ENCODE measurements at places on chromosomes 16 and 17. TPM values are rescaled to one million over a fixed set of nuclear protein-coding genes. Genes with fewer than 3 reads are reported as not detected.

- H3K36me3 ChIP-seq = no peaks in the 10 kb centered on the region
- H3K27ac ChIP-seq = no peak overlapping the region
- DNase-seq = no peak
Observed at GRCh38 chr16:86823125-86823524, 244.8 kb downstream of the FOXL1 start.

DNA sequence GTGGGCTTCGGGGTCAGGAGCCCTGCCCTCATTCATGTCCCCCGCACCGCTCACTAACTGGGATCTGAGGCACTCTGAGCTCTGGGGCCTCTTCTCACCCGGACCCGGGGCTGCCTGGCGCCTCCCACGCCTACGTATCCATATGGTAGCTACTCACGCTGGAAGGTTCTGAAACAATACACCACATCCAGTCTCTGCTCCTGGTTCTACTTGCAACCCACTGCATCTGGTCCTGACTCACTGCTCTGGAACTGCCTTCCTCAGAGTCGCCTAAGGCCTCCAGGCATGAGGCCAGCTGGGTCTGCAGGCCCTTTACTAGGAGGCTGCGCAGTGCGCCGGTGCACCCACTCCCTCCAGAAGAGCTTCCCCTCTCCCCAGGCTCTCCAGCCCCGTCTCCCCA lies 18.1 kb downstream of the USP36 start:
- H3K27me3 ChIP-seq = no peaks in the 10 kb centered on the region
- DNase-seq = no peak
- peaks cover 42% of the 10 kb centered on the region for H3K36me3 ChIP-seq

DNA sequence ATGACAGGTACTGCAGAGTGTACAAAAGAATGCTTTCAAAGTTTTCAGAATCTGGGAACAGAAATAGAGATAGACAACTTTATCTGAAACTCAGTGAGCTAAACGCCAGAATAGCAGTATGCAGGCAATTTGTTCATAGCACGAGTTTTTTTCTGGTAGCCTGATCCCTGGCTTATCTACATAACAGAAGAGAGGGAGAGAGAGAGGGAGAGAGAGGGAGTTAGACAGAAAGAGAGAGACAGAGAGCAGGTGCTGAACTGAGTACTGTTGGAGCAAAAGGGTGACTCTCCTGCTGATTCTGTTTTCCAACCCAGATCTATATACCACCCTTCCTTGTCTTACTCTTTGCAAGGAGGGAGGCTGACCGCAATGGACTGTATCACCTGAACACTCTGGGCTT lies 388.0 kb upstream of the CA10 start:
- H3K4me1 ChIP-seq = no peaks in the 10 kb centered on the region
- H3K27ac ChIP-seq = no peak overlapping the region
- no peak overlapping the region for H3K4me3 ChIP-seq
- H3K36me3 ChIP-seq = no peaks in the 10 kb centered on the region
- no peak for DNase-seq

DNA sequence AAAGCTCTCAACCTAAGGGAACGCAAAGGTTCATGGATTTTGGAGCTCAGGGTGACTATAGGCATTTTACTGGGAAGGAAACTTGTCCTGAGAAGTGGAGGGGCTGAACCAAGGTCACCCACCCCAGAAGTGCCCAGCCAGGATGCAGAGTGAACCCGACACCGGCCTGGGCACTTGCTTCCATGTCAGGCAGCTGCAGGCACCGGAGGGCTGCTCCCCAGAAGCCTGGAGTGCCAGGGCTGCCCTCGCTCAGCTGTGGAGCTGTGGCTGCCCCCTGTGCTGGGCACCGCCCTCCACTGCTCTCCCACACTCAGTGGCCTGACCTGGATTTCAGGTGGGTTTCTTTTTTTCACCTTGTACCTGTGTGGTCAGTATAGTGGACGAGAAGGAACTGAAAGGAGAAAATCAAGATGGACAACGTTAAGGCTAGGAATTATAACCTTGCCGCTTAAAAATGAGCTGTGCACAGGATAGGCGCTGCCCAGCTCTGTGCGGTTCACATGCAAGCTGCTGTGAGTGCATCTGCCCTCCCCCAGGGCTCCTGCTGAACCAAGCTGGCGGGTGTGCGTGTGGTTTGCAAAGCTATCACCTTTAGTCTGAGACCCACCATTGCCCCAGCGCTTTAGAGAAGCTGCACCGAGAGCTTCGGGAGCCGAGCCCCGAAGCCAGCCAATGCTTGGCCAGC lies 2.2 kb downstream of the MAPK8IP3 start:
- H3K27ac ChIP-seq = peak overlapping the region; percentile 53
- no peaks in the 10 kb centered on the region for H3K36me3 ChIP-seq
- H3K4me1 ChIP-seq = peaks cover 23% of the 10 kb centered on the region
- peak overlapping the region; percentile 91 for H3K4me3 ChIP-seq
- no peak for DNase-seq

- H3K27me3 ChIP-seq = no peaks in the 10 kb centered on the region
- H3K36me3 ChIP-seq = peaks cover 4% of the 10 kb centered on the region
- DNase-seq = no peak
- no peak overlapping the region for H3K27ac ChIP-seq
Observed at GRCh38 chr16:3484318-3485096, 10.8 kb downstream of the C16orf90 start.

GRCh38 chr16:69448470-69449193 lies 24.2 kb downstream of the CYB5B start:
- H3K27me3 ChIP-seq = no peaks in the 10 kb centered on the region
- peaks cover 47% of the 10 kb centered on the region for H3K36me3 ChIP-seq
- H3K4me3 ChIP-seq = no peak overlapping the region
- H3K27ac ChIP-seq = no peak overlapping the region
- no peak for DNase-seq
- H3K4me1 ChIP-seq = peaks cover 17% of the 10 kb centered on the region

The KRTAP2-1 gene
- total RNA-seq = not detected

The TMEM238L gene
- not detected for total RNA-seq

The OTOP2 gene
- not detected for total RNA-seq

The MLST8 gene
- 32.1 TPM for total RNA-seq
